ENCODE measurements at places on chromosomes 2 and 18. TPM values are rescaled to one million over a fixed set of nuclear protein-coding genes. Genes with fewer than 3 reads are reported as not detected.
A peak's percentile ranks its signal among the peaks of the same experiment; 100 is the strongest.

The SPP2 gene
- polyA plus RNA-seq, result not detected

The TFCP2L1 gene
- polyA plus RNA-seq, result not detected

GRCh38 chr2:148560496-148560895 is 84.1 kb upstream of the EPC2 start:
- DNase-seq, result no peak

DNA sequence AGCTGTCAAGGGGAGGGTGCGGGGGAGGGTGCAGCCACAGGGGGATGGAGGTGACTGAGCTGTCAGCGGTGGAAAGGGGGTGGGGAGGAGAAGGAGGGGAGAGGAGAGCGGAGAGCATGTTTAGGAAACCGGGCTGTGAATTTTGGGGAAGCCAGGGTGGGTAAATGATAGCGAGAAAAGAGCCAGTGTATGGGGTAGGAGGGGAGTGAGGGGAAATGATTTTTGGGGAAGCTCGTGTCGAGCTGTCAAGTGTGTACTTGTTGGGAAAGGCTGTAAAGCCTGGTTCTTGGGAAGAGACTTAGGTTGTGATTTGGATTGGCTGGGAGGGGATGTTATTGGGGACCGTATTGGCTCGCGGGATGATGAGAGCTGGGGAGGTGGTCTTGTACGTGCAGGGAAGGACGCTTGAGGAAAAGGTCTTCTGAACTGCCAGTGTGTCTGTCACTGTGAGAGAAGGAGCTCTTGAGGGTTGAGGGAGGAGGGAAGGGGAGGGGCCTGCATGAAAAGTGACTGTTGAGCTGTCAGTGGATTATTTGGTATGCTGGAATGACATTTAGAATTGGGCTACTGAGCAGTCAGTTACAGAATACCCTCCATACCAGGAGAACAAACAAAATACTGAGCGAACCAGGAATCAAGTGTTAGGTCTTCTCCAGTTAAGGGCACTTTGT is 1.0 kb downstream of the UBR3 start:
- DNase-seq, result peak; percentile 25

DNA sequence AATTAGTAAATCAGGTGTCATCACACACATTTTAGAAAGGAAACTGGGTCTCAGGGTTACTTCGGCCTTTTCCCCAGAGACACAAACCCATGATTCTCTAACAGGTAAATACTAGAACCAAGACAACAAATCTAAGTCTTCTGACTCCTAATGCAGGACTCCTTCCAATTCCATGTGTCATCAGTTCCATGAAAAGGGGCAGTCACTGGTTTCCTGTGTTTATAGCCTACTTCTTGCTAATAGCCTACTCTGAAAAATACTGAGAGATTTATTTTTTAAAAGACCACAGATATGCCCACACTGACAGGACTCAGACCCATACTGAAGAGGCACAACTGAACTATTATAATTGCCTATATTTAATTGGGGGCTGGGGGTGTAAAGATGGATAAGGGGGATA is 33.0 kb downstream of the RAB1A start:
- DNase-seq, result no peak

The TUBA4B gene
- polyA plus RNA-seq, result not detected

DNA sequence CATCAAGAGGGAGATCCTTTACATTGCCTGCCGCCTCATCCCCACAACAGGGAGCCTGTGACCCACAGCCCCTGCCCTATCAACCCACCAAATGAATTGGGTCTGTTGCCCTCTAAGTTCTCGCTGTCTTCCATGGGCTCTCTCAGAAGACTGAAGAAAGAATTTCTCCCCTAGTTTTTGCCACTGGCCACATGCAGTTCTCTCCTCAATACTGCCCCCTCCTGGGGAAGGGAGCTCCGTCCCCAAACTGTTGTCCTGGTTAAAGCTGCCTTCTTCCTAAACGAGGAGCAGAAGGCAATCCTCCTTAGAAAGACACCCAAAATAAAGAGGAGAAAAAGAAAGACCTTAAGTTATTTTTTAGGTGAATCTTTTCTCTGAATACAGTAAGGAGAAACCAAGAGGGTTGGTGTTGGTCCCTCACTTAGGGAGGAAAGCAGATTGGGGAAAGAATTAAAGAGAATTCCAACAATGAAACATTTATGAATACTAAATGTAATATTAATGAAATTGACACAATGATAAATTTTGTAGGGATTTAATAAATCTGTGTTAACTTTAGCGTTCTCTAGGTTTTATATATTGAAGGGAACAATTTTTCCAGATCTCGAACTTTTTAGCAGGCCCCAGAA is 31.1 kb upstream of the SATB2 start:
- peak; percentile 37 for DNase-seq

DNA sequence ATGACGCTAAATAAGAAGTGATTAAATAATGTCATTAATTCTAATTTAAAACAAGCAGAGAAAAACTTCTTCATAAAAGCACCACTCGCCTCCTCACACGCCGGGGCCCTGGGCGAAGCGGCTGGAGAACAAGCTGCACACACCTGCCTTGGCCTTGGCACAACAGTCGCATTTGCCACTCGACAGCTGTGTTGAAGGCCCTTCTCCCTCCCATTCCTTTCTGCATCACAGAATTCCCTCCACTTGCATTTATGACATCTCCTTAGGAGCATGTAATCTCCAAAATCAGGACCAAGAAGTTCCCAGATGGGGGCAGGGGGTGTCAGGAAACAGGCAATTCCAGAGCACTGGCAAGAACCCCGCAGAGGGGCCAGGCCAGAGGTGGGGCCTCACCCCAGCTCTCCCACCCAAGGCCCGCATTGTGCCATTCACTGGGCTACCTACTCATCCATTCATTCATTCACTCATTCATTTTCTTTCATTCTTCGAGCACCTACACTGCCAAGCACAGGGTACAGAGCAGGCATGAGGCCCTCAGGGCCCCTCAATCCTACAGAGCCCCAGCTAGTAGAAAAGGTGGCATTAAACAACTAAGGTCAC is 6.4 kb downstream of the HDAC4 start:
- DNase-seq, result no peak

DNA sequence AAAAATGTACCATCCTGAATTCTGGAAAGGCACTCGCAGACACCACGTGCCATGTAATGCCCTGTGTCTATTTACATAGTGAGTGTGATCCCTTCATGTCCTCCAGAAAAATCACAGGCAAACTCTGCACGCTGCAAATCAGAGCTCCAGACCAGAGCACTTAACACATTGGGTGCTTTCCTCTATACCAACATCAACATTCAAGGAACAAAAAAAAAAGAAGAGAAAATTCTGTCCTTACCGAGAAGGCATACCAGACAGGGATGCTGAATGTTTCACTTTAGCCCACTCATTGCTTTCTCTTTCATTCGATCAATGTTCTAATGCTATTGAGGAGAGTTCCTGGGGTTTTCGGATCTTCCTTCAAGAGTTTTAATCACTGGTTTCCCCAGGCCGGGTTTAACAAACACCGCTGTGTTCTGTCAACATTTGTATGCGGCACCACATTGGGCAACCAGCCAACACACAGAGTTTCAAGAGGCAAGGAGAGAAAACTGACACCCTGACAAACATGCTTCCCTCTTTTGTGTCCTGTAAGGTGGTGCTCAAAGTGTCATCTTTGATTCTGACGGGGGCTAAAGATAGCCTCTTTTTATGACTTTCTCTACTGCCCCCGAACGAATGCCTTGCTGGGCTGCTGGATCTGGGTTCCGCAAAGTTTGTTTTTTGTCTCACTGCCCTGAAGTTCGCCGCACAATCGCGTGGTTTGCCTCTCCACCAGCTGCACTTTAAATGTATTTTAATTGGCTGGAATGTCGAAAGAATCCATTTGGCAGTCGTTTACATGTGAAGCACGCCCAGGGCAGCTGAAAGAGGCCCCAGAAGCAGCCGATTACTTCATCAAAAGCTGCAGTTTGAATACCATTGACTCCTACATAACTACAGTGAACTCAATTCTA is 106.4 kb upstream of the NCKAP5 start:
- no peak for DNase-seq

DNA sequence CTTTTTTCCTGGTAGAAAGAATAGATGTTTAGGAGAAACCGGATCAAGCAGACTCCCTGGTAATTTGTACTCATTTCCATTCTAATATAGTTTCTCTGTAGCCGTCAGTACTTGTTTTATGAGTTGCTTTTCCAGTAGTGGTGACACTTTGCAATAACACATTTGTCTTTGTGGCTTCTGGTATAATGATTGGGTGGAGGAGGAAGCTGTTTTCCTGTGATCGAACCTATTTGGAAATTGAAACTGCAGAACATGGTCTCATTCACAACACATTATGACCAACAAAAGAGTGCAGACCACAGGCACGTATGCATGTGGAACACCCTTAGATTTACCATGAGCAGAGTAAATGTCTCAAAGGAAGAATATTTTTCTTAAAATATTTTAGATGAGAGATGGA is 7.6 kb upstream of the SERPINB12 start:
- DNase-seq, result peak; percentile 7

GRCh38 chr2:200702646-200703118 is 109.0 kb upstream of the BZW1 start:
- no peak for DNase-seq

DNA sequence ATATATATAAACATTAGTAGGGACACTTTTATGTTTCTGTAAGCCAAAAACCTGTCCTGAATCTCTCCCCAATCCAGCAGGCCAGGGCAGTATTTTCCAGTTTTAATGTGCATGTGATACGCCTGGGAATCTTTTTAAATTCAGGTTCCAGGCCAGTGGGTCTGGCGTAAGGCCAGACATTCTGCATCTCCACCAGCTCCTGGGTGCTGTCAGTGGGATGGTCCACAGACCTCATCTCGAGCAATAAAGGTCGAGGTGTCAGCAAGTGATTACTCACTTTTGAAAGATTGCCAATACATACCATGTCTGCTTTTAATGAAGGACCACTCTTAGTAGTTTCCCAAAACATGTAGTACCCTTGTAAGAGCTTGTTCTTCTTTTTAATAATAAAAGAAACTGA is 189.9 kb upstream of the SH3BP4 start:
- DNase-seq, result no peak

All from immature natural killer cell (primary cell).